Activated CD8-positive, alpha-beta T cell treated with anti-CD3 and anti-CD28 coated beads for 36 hours (primary cell): ENCODE measurements at places on chromosomes 5 and 9. TPM values are rescaled to one million over a fixed set of nuclear protein-coding genes. Genes with fewer than 3 reads are reported as not detected.

Gene ADAMTS2
- not detected for total RNA-seq

DNA sequence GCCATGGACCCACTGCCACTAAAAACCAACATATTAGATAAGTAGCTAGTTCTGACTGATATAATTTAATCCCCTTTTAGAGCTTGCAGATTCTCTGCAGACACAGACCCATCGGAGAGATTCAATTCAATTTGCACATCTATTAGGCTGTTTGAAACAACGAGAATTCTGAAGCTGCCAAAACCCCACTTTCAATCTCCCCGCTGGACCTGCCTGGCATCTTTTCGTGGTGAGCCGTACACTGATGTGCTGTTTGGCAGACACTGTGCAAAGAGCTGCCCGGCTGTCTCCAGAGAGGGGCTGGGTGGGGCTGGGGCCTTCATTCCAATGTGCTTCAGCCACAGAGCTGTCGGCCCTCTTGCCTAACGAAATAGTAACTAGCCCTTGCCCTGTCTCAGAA is 42.1 kb upstream of the FAM240B start:
- H3K4me3 ChIP-seq, result no peak overlapping the region
- H3K27me3 ChIP-seq, result peaks cover 2% of the 10 kb centered on the region
- no peak overlapping the region for H3K27ac ChIP-seq
- H3K36me3 ChIP-seq, result no peaks in the 10 kb centered on the region

DNA sequence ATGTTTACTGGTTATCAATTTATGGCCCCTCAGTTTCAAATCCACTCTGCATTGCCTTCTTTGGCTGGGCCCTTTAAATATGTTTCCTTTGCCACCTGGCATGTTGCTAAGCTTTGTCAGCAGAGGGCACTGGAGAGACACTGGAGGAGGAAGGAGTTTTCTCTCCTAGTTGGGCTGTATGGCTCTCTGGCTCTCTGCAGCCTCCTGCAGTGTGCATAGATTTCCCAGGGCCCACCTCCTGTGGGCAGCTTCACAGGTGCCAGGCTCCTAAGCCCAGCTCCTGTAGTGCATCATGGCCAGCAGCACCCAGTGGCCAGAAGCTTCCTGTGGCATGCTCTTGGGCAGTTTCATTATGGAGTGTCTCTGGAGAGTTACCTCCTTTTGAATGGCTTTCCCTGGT is 23.3 kb downstream of the CAVIN4 start:
- H3K27ac ChIP-seq, result no peak overlapping the region
- no peak overlapping the region for H3K4me3 ChIP-seq
- H3K27me3 ChIP-seq, result no peaks in the 10 kb centered on the region
- peak; percentile 54 for DNase-seq
- H3K4me1 ChIP-seq, result peaks cover 14% of the 10 kb centered on the region

GRCh38 chr9:105696219-105696793 is 2.0 kb downstream of the TMEM38B start:
- H3K27me3 ChIP-seq, result peaks cover 8% of the 10 kb centered on the region
- no peak overlapping the region for H3K27ac ChIP-seq
- H3K36me3 ChIP-seq, result no peaks in the 10 kb centered on the region
- H3K4me3 ChIP-seq, result no peak overlapping the region
- peaks cover 38% of the 10 kb centered on the region for H3K4me1 ChIP-seq

Gene BSPRY
- total RNA-seq, result 9.1 TPM

Gene PAEP
- total RNA-seq, result not detected

Gene ZFP2
- 0.69 TPM for total RNA-seq

Gene SPINK4
- total RNA-seq, result not detected

Gene ANKRD55
- not detected for total RNA-seq

Gene TRPM3
- not detected for total RNA-seq

DNA sequence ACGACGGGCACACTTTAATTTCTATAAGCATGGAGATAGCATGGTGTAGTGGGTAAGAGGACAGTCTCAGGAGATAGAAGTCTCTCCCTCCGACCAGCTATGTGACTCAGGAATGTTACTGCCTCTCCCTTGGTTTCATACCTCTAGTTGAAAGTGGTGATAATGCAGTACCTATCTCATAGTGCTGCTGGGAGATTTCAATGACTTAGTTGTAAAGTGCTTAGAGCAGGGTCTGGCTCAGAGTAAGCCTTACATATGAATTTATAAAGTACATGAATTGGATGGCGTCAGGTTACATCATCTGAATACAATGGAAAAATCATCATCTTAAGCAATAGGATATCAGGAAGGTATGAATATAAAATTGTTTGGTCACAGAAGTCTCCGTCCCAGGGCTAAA is 952.8 kb upstream of the EDIL3 start:
- H3K36me3 ChIP-seq, result no peaks in the 10 kb centered on the region
- no peak overlapping the region for H3K27ac ChIP-seq
- no peaks in the 10 kb centered on the region for H3K27me3 ChIP-seq
- H3K4me1 ChIP-seq, result no peaks in the 10 kb centered on the region

GRCh38 chr9:27888661-27889295 is 315.5 kb upstream of the C9orf72 start:
- H3K27me3 ChIP-seq, result peaks cover 2% of the 10 kb centered on the region
- DNase-seq, result peak; percentile 76
- H3K4me1 ChIP-seq, result no peaks in the 10 kb centered on the region
- H3K27ac ChIP-seq, result no peak overlapping the region

- no peak overlapping the region for H3K4me3 ChIP-seq
- H3K36me3 ChIP-seq, result peaks cover under 1% of the 10 kb centered on the region
- no peak overlapping the region for H3K27ac ChIP-seq
- no peak for DNase-seq
- H3K27me3 ChIP-seq, result no peaks in the 10 kb centered on the region
- no peaks in the 10 kb centered on the region for H3K4me1 ChIP-seq
Measured at GRCh38 chr9:127531676-127532075, 80.4 kb downstream of the LRSAM1 start.

- peaks cover 58% of the 10 kb centered on the region for H3K4me1 ChIP-seq
- H3K4me3 ChIP-seq, result no peak overlapping the region
- no peaks in the 10 kb centered on the region for H3K27me3 ChIP-seq
- peak overlapping the region; percentile 21 for H3K27ac ChIP-seq
- H3K36me3 ChIP-seq, result peaks cover 11% of the 10 kb centered on the region
- DNase-seq, result no peak
Measured at GRCh38 chr9:124389146-124389939, 25.9 kb downstream of the PSMB7 start.

- no peaks in the 10 kb centered on the region for H3K27me3 ChIP-seq
- no peaks in the 10 kb centered on the region for H3K36me3 ChIP-seq
- H3K4me1 ChIP-seq, result peaks cover 3% of the 10 kb centered on the region
- H3K4me3 ChIP-seq, result no peak overlapping the region
Measured at GRCh38 chr5:14635656-14636055, 28.9 kb upstream of the OTULIN start.

Gene ANKRD20A1
- 1.5 TPM for total RNA-seq

Gene OR13J1
- total RNA-seq, result not detected

GRCh38 chr9:86413971-86414880 is 60.0 kb upstream of the TUT7 start:
- no peaks in the 10 kb centered on the region for H3K4me1 ChIP-seq
- peaks cover 7% of the 10 kb centered on the region for H3K27me3 ChIP-seq
- no peak for DNase-seq
- no peaks in the 10 kb centered on the region for H3K36me3 ChIP-seq
- no peak overlapping the region for H3K27ac ChIP-seq

- no peaks in the 10 kb centered on the region for H3K27me3 ChIP-seq
- H3K4me3 ChIP-seq, result no peak overlapping the region
- no peak overlapping the region for H3K27ac ChIP-seq
- no peak for DNase-seq
- H3K4me1 ChIP-seq, result no peaks in the 10 kb centered on the region
Measured at GRCh38 chr5:150123542-150123941, 32.1 kb downstream of the PDGFRB start.

DNA sequence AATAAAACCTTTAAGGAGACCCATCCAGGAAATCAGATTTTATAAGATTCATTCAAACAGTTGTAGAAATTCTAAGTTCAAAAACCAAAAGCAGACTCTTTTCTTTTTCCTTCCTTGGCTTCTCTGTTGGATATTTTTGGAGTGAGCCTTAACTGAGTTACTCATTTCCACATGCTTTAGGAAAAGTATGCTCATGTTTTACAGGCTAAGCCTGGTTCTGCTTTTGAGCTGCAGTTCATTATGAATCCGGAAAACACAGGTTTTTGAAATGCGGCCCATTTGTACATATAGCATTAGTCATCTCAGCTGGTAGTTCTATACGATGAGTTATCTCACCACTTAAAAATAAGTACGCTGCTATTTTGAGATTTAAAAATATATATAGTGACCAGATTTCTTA is 156.6 kb upstream of the DMRT1 start:
- H3K27me3 ChIP-seq, result no peaks in the 10 kb centered on the region
- no peaks in the 10 kb centered on the region for H3K4me1 ChIP-seq
- H3K27ac ChIP-seq, result no peak overlapping the region

Gene LCN9
- total RNA-seq, result not detected

Gene TEX48
- total RNA-seq, result not detected

- no peak for DNase-seq
- no peak overlapping the region for H3K27ac ChIP-seq
- H3K36me3 ChIP-seq, result no peaks in the 10 kb centered on the region
- no peak overlapping the region for H3K4me3 ChIP-seq
- no peaks in the 10 kb centered on the region for H3K4me1 ChIP-seq
Measured at GRCh38 chr5:9490494-9491097, 55.3 kb downstream of the SEMA5A start.

Gene UBAP2
- 45.6 TPM for total RNA-seq

GRCh38 chr5:134026521-134027287 is 21.9 kb upstream of the VDAC1 start:
- H3K27ac ChIP-seq, result no peak overlapping the region
- DNase-seq, result peak; percentile 73
- no peaks in the 10 kb centered on the region for H3K4me1 ChIP-seq
- H3K36me3 ChIP-seq, result no peaks in the 10 kb centered on the region
- no peaks in the 10 kb centered on the region for H3K27me3 ChIP-seq

- no peak overlapping the region for H3K27ac ChIP-seq
- H3K4me3 ChIP-seq, result no peak overlapping the region
- DNase-seq, result no peak
- peaks cover 12% of the 10 kb centered on the region for H3K36me3 ChIP-seq
- H3K27me3 ChIP-seq, result no peaks in the 10 kb centered on the region
- peaks cover 2% of the 10 kb centered on the region for H3K4me1 ChIP-seq
Measured at GRCh38 chr5:146283344-146283761, 55.3 kb upstream of the POU4F3 start.

DNA sequence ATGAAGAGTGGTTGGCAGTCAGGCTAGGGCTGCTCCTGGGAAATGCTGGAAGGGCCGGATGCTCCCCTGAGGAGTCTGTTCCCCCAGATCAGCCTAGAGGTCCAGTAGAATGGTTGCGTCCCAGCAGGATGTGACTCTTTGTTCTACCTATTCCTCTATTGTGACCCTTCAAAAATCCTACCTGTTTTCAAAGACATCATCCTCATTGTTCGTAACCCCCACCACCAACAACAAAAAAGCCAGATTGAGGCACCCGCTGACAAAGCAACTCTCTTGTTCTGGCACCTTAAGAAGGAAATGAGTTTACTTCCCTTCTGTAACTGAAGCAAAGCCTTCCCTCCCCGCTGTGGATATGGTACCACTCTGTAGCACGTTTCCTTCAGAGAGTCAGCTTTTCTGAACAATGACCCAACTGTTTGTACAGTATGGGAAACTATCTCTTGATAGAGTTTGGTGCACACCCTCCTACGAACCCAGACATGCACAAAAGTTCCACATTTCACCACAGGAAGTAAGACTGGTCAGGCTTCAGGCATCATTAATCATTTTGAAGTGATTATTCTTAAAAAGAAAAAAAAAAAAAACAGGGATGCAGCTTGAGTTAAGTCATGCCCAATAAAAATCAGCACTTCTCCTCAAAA is 207.2 kb downstream of the ENC1 start:
- no peak for DNase-seq
- no peak overlapping the region for H3K4me3 ChIP-seq
- H3K4me1 ChIP-seq, result no peaks in the 10 kb centered on the region
- no peaks in the 10 kb centered on the region for H3K36me3 ChIP-seq
- H3K27ac ChIP-seq, result no peak overlapping the region
- H3K27me3 ChIP-seq, result peaks cover 11% of the 10 kb centered on the region

DNA sequence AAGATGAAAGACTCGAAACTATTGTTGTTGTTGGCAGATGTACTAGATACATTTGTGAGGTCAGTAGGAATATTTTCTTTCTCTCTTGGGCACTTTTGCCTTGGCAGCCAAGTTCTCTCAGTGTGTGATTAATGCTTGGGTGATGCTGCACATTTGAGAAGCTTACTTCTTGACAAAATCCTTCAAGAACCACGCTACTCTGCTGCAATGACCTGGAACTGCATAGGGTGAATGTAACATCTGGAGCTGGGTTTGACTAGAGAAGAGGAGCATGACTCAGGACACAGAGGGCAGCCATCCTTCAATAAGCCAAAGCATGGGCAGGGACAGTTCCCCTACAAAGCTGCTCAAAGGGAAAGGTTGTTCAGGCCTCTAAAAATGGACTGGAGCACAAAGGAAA is 75.5 kb upstream of the PUM3 start:
- no peaks in the 10 kb centered on the region for H3K4me1 ChIP-seq
- no peaks in the 10 kb centered on the region for H3K36me3 ChIP-seq
- no peak for DNase-seq
- H3K27me3 ChIP-seq, result peaks cover 3% of the 10 kb centered on the region

Gene CCDC192
- not detected for total RNA-seq

- no peaks in the 10 kb centered on the region for H3K36me3 ChIP-seq
- no peaks in the 10 kb centered on the region for H3K27me3 ChIP-seq
- no peak for DNase-seq
- H3K27ac ChIP-seq, result no peak overlapping the region
- H3K4me1 ChIP-seq, result no peaks in the 10 kb centered on the region
Measured at GRCh38 chr9:35560625-35561337, 44.3 kb upstream of the TESK1 start.

Gene DIMT1
- total RNA-seq, result 59.1 TPM

Gene SLCO4C1
- 0.45 TPM for total RNA-seq

Gene HTR4
- total RNA-seq, result not detected

Gene IL5
- total RNA-seq, result 1.6 TPM

Gene SLC6A3
- not detected for total RNA-seq

Gene C5orf52
- not detected for total RNA-seq

Gene WWC1
- total RNA-seq, result 0.47 TPM

DNA sequence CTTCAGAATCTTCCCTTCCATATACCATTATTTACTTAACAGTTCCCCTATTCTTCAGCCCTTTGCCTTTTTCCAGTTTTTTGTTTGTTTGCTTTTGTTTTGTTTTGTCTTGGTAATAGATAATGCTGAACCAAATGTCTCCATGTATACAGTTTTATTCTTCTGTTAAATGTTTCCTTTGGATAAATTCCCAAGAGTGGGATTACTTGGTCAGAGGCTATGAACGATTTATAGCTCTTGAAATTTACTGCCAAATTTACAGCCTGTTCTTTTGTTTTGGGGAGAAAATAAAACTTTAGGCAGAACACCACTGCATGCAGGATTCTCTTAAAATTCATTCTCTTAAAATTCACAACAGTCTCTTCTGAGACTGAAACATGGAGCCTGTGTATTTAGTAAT is 38.6 kb downstream of the NR4A3 start:
- no peak overlapping the region for H3K27ac ChIP-seq
- no peaks in the 10 kb centered on the region for H3K27me3 ChIP-seq
- H3K36me3 ChIP-seq, result peaks cover 86% of the 10 kb centered on the region

GRCh38 chr5:30849931-30850710 is 343.4 kb upstream of the CDH6 start:
- H3K27me3 ChIP-seq, result no peaks in the 10 kb centered on the region
- no peak for DNase-seq
- no peak overlapping the region for H3K4me3 ChIP-seq
- H3K4me1 ChIP-seq, result no peaks in the 10 kb centered on the region
